ENCODE measurements at places on chromosomes 5 and 9.
A peak's percentile ranks its signal among the peaks of the same experiment; 100 is the strongest.

DNA sequence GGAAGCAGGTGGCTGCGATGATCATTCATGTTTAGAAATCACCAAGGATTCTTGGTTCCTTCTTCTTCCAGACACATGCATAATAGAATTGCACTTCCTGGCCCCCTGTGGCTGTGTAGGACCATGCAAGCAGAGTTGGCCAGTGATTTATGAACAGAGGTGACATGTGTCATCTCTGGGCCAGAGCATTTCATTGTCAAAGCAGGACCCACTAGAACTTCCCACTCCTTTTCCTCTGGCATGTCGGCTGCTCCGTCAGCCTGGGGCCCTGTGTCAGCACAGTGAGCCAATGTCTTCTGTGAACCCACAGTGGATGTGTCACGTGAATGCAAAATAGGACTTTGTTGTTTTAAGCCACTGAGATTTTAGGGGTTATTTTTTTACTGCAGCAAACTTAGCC, 59.2 kb downstream of the HSD17B3 start:
- DNase-seq = no peak

DNA sequence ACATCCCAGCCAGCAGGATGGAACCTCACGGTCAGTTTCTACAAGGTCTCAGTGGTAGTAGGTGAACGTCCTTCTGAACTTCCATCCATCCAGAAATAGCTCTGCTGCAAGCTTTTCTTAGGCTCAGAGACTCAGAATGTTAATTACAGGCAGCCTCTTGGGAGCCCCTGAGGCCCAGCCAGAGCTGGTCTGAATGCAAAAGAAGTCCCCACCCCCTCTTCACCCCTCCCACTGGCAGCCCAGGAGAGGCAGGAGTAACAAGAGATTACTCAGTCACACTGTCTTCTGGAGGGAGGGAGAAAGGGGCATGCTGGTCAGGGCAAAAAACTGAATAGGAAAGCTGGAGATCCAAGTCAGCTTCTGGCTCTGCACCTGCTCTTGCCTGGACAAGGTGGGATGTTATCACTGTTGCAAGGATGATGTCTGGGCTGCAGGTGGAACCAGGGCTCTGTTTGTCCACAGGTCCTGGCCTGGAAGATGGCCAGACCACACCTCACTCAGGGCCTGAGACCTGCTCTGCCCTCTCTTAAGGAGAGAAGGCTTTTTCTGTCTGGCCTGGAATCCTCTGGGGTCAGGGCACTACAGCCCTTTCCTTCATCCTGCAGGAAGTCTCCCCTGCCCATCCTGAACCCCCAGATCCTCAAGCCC, 9.1 kb downstream of the ENHO start:
- no peak for DNase-seq

DNA sequence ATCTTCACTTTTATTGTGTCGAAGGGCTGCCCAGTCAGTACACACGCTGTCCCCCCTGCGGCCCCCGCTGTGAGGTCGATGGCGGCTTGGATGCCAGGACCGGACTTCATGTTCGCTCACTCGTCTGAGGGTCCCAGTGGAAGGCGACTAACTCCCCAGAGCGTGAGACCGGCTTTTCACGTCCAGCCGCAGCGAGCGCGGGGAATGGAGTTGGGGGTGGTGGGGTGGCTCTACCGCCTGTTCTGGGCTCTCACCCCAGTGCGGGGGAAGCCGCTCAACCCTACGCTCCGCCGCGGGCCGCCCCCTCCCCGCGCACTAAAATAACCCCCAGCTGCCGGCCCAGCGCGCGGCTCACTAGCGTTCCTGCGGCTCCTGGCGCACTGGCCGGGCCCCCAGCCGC, at the start of gene SLC25A2:
Gene SLC25A2, minus strand, starts transcription at position 294 of the 400 bp plus-strand sequence. Its CDS starts 184 bp downstream, at position 110.
- DNase-seq = no peak

GRCh38 chr5:128422612-128423011, 115.4 kb downstream of the FBN2 start:
- DNase-seq = no peak

DNA sequence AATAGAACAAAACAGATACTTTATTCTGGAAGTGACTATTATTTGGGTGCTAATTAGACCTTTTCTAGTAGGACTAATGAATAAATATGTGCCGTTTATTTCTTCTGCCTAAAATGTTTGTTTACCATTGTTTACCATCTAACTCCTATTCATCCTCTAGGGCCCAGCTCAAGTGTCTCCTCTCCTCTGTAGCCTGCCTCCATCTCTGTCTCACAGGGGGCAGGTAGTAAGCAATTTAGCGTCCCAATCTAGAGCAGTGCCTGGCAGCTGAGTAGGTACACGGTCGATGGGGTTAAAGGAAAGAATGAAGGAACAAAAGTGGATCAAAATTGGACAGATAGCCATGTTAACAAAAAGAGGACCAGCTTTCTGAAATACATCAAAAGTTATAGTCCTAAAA, 230.9 kb downstream of the SLF1 start:
- DNase-seq = no peak

DNA sequence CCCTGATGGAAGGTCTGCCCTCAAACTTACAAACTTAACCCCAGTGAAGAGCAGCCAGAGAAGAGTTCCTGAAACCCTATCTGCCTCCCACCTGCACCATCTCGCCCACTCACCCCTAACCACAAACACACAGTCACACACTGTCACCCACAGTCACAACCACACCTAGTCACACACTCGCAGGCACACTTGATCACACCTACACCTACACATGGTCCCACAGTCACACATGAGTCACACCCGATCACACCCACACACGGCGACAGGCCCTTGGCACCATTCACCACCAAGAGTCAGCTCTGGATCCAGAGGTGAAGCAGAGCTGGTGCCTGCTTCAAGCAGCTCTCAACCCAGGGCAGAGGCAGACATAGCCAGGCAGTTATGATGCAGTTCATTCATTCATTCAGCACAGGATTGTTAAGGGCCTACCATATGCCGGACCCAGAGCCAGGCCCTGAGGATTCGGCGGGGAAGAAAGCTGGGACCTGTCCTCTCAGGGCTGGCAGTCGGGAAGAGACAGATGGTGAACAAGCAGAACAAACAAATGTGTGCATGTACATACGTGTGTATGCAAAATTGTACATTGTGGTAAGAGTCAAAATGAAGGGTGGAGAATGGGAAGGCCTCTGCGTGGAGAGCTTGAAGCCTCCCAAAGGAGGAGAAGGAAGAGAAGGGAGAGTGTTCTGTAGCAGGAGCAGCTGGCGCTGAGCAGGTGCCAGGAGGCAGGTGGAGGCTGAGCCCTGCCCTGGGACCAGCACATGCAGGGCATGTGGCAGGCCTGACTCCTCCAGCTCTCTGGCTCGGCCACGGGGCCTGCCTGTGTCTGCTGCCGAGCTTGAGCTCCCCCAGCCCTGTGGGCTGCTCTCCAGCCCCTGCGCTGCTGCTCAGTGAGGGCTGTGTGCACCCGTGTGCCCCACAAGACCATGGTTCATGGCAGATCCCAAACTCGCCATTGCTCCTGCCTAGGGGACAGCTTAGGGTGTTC, 6.4 kb downstream of the TSPAN17 start:
- peak; percentile 94 for DNase-seq

DNA sequence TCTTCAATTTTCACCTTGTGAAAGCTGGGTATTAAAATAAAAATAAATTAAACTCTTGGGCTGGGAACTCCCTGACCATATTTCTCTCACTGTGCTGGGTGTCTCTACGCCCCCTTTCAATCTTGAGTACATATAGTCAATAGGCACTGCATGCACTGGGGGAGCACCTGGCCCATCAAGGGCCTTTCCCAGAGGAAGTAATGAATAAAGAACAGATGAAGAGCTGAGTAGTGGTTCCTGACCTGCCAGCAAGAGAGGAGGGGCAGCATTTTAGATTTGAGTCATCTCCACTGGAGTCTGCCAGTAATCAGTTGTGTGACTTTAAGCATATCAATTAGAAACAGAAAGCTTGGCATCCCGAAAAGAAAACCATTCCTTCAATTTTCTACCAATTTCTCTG, 6.2 kb downstream of the MAPKAP1 start:
- DNase-seq = no peak

GRCh38 chr9:25716220-25716872, 38.1 kb upstream of the TUSC1 start:
- no peak for DNase-seq

- no peak for DNase-seq
Observed at GRCh38 chr5:130462516-130462915, 558.3 kb downstream of the CHSY3 start.

GRCh38 chr9:84570482-84571154, 98.9 kb upstream of the NTRK2 start:
- no peak for DNase-seq

GRCh38 chr5:39369123-39369815, 5.0 kb upstream of the C9 start:
- no peak for DNase-seq

DNA sequence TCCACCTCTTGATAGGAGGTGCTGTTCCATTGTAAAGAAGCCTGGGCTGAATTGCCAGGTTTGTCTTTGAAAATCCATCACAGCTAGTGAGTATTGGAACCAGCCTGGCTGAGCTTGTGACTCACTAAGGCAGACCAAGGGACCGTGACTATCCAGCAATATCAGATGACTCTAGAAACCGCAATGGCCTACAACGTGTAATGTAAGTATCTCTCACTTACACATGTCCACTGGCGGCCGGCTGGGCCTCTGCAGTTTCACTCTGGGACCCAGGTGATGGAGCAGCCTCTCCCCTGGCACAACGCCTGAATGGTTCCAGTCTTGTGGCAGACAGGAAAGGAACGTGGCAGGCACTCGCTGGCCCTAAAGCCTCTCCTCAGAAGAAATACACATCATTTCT, 3.1 kb upstream of the HRH2 start:
- DNase-seq = no peak

DNA sequence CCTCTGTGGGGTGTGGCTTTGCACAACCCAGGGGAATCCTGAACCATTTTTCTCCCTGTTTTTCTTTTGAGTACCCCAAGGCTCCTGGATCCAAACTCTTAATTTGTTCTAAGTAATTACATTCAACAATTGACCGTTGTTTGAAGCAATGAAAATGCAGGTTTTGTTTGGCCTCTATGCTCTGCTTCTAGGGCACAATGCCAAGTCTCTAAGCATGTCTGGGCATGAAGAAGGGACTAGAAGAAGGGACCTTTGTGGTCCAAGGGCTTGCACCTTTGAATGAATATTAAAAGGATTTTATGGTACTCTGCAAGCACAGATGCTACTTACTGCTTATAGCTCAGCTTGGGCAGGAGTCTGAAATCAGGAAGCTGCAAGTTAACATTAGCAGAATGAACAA, 6.6 kb upstream of the ENC1 start:
- no peak for DNase-seq

- DNase-seq = no peak
Observed at GRCh38 chr5:150766251-150766650, 7.4 kb upstream of the DCTN4 start.

DNA sequence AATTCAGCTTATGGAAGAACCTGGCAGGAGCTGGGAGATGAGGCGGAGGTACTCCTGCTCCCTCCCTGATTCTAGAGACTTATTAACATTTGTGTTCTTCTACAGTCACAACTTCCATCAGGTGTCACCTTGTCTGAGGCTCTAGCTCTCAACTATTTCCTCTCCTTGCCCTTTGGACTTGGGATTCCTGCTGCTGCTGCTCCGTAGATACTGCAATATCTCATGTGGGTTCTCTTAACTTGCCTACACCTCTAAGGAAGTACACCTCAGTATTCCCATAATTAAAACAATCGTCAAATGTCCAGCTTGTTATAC, 21.2 kb downstream of the ANXA1 start:
- no peak for DNase-seq

DNA sequence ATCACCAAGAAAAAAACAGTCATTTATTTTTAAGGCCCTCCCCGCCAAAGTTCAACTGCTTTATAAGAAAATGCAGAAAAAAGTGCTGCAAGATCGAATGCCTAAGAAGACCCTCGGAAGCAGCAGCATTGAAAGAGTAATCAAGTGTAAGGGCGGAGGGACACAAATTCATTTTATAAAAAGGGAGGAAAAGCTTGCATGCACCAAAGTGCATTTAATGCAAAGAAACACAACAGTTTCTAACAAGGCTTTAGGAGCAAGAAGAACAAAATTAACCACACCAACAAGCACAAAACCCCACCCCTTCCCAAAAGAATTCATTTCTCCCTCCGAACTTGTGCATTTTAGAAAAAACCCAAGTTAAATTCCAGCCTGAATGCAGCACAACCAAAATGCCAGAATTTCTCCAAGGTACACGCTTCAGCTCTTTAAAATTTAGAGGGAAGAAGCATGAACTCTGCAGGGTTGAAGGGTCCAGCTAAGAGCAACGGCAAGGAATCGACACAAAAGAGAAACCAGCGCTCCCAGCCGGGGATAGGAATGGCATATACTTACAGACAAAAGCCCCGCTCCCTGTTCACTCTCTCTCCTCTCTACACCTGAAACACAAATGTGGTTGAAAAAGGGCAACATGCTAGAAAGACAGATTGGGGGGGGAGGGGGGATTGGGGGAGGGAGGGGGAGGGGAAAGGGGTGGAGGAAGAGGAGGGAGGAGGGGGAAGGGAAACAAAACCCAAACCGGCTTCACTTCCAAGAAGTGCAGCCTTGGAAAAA, at the start of gene NREP:
Gene NREP, minus strand, starts transcription at position 614 of the 774 bp plus-strand sequence. CDS start 1,422 bp downstream, outside the sequence.
- DNase-seq = no peak

GRCh38 chr5:8660133-8660893, 791.4 kb downstream of the MTRR start:
- DNase-seq = no peak

GRCh38 chr5:30050056-30050815, 1143.2 kb upstream of the CDH6 start:
- DNase-seq = no peak

DNA sequence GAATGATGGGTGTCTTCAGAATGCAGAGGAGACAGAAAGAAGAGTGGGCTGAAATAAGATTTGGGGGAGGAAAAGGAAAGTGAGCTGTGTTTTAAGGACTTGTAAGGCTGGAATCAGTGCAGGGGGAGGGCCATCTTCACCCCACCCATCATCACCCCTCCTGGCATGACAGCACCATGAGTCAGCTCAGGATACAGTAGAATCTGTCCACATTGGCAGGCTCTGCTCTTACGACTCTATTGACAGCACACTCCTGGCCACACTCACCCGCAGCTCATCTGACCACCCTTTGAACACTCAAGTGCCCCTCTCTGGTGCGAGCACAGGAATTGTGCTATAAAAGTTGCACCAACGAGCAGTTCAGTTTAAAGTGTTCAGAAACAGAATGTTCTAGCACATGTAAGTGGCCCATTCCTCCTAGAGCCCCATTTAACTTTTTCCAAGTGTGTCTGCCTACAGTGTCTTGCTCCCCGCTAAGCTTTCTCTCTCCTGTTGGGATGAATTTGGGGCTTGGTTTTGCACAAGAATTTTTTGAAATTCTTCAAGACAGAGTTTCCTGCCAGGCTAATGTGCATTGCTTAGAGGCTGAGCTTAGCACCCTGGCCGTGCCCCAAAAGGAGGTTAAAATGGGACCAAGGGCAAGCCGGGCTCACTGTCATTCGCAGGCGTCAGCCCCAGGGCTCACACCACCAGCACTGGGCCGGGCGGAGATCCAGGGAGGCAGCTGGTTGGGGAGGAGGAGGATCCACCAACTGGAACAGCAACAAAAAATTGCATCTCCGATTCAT, 12.0 kb downstream of the ADRA1B start:
- no peak for DNase-seq

GRCh38 chr5:14945450-14945849, 73.9 kb upstream of the ANKH start:
- DNase-seq = no peak
